ENCODE measurements at places on chromosomes 7 and 10.
A peak's percentile ranks its signal among the peaks of the same experiment; 100 is the strongest.

DNA sequence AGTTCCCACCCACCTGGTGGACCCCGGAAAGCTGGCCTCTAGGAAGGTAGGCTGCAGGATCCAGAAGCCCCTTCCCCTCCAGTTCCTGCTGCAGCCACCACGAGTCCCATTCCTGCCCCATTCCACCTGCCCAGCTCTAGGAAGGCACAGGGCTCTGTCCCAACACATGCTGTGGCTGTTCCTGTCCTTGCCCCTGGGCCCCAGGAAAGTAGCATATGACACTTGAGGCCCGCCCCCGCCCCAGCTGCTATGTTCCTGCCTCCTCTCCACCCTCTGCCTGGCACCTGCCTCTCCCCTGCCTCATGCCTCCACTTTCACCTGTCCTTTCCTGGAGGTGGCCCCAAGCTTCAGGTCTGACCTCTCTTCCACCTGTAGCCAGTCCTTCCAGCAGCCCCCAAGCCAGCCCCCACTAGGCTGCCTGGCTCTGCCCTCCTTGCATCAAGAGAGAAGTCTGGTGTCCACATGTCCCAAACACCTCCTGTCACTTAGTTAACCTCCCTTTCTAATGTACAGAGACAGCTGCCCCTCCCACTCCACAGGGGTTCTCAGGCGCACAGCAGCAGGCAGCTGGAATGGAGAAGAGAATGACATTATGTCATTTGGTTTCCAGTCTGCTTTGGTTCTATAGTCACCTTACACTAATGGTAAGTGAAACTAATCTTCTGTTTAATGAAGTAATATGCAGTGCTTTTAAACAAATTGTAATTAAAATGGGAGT, 22.7 kb downstream of the YKT6 start:
- DNase-seq, result no peak

DNA sequence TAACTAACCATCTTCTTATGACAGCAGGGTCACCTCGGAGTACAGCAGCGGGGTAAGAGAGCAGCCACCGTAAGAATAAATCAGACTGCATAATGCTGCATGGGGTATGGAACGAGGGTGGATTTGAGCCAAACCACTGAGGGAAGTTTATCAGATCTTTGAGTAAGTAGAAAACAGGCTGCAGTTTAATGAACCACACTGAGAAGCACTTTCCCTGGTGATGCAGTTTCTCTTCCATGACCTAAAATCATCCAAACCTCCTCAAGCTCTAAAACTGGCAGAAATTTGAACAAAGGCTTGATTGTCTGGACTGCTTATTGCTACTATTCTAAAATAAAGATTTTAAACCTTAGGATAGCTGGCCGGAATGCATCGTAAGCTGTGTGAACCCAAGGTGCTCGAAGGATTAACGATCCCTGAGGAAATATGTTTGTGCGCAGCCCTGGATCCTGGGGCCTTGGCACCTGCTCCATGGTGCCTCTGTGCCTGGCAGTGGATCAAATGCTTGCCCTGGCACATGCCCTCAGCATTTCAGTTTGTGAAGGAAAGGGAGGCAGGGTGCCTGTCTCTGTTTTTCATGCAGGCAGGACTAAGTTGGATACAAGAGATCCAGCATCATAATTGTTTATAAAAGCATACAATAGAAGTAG, 322.7 kb downstream of the LHFPL3 start:
- DNase-seq, result no peak

DNA sequence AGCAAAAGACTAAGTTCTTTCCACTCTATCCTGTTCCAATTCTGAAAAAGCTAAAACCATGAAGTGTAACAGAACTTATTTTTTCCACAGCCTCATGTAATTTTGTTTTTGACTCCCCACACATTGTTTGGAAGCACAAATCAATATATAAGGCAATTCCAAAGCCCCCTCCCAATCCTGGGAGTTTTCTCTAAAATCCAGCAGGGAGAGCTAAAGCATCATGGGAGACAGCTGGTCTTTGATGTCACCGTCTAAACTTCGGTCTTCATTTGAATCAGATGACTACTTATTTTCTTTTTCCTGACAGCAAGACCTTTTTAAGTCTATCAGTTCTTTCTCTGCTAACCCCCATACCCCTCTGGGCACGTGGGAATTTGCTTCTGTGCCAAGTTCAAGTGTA, 33.3 kb upstream of the PON1 start:
- no peak for DNase-seq

DNA sequence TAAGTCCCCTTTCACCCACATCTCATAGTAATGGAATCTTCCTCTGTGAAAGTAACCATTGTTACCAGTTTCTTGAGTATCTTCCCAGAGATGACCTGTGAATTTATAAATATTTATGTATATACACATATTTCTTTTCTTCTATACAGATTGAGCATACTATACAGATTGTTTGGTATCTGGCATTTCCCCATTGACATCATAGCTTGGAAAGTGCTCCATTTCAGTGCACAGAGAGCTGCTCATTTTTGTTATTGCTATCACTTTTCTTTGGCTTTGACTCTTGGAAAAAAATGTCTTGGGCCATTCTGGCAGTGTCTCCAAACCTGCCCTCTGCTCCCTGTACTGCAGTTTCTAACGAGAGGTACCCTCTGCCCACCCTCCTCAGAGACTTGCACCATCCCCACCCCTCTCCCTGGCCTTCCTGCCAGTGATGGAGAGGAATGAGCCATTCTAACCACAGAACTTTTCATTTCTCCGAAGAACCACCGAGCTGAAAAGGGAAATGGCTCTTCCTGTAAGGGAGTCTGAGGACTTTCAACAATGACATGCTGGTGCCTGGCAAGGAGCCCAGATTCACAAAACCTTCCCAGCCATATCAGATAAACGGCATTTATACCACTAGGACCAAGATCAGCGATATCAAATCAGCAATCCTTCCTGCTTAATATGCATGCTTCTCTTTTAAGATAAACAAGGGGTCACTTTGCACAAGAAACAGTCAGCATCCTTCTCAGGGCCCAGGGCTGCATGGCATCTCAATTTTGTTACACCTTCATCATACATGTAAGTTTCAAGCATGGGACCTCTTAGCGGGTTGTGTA, 19.7 kb upstream of the CCSER2 start:
- no peak for DNase-seq

- DNase-seq, result no peak
Measured at GRCh38 chr7:26815426-26815825, 49.0 kb downstream of the SKAP2 start.

GRCh38 chr10:60314069-60314940, 75.4 kb downstream of the ANK3 start:
- DNase-seq, result no peak

- no peak for DNase-seq
Measured at GRCh38 chr10:1600861-1601260, 136.5 kb downstream of the ADARB2 start.

DNA sequence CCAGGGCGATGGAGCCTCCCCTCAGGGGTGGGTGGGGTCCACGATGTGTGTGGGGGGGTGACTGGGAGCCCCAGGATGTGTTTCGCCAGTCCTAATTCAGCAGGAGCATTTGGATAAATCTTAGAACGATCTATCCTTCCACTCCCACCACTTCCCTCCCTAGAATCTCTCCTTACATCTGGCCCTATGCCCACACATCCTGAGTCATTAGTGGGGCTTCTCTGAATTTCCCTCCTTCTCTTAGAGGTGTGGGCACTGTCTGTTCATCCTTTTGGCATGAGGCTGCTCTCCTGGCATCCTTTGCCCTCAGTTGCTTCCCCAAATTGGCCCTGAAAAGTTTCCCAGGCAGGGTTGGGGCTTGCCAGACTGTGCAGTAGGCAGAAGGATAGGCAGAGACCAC, 1.6 kb downstream of the GHRHR start:
- no peak for DNase-seq

GRCh38 chr7:66873476-66873875, 47.5 kb upstream of the TMEM248 start:
- no peak for DNase-seq

DNA sequence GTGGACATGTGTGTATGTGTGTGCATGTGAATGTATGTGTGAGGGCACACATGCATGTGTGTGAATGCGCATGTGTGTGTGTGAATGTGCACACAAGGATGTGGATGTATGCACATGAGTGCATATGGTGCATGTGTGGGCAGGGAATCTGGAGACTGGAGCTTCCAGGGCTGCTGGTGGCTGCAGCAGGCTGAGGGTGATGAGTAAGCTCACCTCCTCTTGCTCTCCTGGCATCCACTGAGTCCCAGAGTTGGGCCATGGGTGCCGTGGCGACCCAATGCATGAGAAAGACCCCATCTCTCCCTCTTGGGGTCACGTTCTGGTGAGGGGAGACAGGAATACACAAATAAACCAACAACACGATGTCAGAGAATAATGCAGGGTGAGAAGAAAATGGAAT, 33.3 kb upstream of the COL13A1 start:
- DNase-seq, result no peak

GRCh38 chr10:51706225-51706624, 6.8 kb upstream of the CSTF2T start:
- no peak for DNase-seq

- DNase-seq, result no peak
Measured at GRCh38 chr10:31466313-31466712, 147.3 kb downstream of the ZEB1 start.

DNA sequence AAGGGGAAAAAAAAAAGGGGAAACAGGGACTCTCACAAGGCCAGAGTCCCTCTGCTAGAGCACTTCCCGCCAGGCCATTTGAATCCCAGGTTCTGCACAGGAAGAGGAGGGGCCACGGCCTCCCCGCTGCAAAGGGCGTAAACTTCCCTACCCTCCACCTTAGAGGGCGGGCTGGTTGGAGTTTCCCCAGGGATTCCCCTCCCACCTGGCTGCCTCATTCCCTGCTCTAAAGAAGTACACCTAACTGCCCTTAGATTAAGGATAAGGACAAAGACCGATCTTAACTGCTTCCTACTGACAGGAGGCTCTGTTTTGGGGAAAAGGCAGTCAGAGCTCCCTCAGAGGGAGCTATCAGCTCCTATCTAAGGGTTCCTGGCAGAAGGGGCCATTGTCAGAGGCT, 102.0 kb upstream of the ARMC3 start:
- no peak for DNase-seq

DNA sequence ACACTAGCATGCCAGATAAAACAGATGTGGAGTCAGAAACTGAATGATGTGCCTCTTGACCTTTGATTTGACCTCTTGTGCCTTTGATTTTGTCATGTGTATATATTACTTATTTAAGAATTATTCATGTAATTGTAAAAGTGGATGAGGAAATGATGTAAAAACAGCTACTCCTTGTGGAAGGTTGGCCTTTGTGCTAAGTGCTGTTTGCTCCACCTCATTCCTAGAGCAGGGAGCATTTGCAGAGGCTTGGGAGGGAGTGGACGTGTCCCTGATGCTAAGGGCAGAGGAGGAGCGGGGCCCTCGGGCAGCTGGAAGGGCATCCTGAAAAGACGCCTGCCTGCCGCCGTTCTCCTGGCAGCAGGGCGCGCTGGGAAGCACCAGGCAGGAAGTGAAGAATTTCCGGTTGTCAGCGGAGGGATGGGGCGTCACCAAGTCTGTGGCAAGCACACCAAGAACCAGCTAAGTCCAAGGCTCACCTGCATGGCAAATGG, 197.6 kb upstream of the ZNF32 start:
- DNase-seq, result peak; percentile 21

DNA sequence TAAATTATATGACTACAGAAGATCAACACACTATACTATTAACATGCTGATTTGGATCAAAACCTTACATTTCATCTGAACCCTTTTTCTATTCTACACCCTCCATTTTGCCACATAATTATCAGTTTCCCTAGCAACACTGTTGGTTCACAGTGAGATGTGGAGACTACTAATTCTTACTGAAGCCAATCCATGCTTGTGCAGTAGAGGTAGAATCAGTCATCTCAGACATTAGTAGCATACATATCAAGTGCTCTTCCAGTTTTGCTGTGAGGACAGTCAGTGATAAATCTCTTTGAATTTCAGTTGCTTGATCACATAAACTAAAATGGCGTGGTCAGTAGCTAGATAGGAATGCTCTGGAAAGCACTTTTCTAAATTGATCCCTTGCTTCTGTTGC, 70.3 kb downstream of the PON1 start:
- DNase-seq, result no peak

DNA sequence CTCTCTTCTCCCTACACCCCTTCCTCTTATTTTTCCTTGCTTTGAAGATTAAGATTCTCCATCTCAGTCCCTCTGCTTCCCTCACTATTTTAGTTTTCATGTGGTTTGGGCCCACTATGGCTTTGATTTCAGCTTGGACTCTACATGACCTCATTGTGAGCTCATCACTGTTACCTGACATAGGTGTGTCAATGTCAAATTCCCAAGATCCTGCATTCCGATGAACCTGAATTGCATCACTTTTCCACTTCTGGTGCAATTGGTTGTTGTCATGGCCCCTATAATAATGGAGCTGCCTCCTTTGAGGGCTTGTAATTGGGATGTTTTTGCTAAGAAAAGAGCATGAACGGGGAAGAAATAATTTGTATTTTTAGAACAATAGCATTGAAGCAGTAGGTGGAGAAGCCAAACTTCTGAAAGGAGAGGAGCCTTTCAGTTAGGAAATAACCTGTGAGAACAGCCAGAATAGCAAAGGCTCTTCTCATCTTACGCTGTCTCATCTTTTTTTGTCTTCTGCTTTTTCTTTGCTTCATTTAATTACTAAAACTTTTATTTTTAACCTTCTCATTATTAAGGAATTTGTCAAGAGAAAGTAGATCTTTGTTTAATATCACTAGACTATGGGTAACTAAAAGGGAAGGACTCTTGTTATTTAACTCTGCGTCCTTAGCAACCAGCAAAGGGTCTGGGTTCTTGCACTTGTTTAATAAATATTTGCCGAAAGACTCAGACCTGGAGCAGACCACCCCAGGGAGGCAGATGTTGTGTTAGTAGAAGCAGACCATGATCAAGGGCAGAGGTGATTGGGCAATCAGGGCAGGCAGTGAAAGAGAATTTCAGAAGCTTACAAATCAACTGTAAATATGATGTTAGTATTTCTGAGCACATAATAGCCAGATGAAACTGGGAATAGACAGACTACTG, 95.4 kb downstream of the TES start:
- DNase-seq, result no peak

- no peak for DNase-seq
Measured at GRCh38 chr10:131710142-131710861, 190.5 kb upstream of the PPP2R2D start.

DNA sequence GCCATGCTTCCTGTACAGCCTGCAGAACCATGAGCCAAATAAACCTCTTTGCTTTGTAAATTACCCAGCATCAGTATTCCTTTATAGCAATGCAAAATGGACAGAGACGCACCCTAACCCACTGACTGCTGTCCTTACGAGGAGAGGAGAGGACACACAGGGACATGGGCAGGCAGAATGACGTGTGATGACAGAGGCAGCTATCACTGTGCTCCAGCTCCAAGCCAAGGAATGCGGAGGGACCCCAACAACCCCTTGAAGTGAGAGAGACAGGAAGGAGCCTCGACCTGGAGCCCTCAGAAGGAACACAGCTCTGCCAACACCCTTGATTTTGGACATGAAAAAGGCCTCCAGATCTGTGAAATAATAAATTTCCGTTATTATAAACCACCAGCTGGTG, 46.6 kb upstream of the EBF3 start:
- DNase-seq, result no peak

DNA sequence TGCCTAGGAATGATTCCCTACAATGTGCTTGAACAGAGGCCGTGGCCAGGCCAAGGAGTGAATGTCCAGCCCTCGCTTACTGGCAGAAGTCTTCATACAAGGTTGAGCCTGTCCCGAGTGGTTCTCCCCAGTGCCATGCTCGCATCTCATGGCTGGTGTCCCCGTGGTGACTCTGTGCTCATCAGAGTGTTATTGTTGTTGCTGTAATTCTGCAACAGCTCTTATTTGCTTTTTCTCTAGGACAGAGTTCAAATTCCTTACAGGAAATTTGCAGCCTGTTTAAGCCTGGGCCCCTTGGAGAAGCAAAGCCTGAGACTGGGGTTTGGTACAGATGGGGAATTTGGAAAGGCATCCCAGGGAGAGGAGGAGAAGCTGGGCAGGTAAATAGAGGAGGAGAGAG, 157.7 kb upstream of the PRR15 start:
- DNase-seq, result no peak

Data from activated naive CD4-positive, alpha-beta T cell treated with anti-CD3 and anti-CD28 coated beads, Interleukin-2, amount 50 U/mL, for 16 hours (primary cell).